ENCODE measurements at places on chromosomes 1 and 21.

DNA sequence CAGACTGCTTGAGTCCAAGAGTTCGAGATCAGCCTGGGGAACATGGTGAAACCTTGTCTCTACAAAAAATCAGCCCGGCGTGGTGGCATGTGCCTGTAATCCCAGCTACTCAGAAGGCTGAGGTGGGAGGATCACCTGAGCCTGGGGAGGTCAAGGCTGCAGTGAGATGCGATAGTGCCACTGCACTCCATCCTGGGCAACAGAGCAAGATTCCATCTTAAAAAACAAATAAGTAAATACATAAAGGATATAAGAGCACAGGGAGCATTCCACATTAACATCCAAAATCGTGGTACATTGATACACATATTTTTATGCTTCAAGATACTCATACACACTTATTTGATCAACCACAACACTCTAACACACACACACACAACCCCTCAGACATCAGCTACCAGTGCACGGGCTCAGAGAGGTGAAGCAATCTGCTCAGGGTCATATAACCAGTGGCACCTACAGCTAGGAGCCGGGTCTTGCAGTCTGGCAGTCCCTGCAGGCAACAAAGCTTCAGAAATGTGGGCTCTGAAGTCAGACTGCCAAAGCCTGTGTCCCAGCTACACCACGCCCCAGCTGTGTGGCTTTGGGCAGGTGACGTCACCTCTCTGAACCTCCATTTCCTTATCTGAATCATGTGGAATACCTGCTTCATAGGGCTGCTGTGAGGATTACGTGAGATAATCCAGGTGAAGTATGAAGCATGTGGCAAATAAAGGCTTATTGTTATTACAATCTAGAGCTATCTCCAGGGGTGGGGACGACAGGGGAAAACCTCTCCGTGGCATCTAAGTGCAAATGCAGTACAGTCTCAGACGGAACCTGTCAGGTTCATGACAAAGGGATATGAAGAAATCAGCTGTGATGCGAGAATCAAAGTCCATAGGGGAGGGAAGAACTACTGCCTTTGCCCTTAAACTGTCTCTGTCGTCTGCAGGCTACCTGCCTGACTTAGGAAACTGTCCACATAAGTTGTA is 4.8 kb upstream of the CRYBG2 start:
- DNase-seq: peak; percentile 71

DNA sequence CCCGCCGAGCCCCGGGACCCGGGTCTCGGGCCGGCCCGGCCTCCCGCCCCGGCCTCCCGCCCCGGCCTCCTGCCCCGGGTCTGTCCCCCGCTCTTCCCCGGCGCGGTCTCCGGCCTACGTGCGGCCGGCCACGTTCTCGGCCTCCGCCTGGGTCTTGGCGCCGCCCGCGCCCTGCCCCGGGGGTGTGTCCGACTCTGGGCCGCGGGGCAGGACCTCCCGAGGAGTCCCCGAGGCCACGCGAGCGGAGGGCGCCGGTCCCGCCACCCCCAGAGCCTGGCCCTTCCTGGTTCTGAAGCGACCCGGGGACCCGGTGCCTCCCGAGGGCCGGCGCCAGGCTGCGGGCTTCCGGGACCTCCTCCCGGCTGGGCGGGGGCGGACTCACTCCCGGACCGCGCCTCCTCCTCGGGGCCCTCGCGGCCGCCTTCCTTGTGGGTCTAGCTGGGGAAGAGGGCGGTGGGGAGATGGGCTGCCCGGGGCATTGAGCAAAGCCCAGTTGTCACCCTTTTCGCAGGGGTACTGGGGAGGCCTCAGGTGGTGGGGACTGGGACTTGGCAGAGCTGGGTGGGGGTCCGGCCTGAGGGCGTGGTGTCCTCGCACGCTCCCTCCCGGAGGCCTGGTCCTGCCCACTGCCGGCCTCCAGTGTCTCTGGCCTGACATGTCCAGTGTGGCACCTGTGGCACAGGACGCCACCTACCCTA is 558 bp downstream of the PFKL start:
- peak; percentile 81 for DNase-seq

GRCh38 chr21:31075848-31076247 is 37.6 kb upstream of the KRTAP19-8 start:
- no peak for DNase-seq

DNA sequence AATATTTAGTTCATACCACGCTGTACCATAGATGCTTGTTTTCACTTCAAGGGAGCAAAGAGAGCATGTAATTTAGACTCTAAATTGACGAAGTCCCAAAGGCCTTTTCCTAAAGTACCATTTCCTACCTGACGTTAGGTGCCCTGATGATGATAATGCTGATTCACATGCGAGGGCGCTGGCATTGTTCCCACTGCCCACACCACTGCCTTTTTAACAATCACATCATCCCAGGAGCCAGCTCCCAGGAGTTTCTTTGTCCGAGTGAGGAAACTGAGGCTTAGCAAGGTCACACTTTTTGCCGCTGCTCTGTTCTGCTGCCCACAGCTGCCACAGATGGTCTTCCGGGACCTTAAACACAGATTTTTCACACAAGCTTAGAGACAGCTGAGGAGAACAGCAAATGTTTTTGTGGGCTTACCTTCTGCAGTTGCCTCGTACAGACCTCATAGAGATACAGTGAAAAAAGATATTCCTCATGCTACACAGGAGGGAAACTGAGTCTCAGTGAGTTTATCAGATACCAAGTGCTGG is 69.4 kb downstream of the EVA1C start:
- DNase-seq: no peak

DNA sequence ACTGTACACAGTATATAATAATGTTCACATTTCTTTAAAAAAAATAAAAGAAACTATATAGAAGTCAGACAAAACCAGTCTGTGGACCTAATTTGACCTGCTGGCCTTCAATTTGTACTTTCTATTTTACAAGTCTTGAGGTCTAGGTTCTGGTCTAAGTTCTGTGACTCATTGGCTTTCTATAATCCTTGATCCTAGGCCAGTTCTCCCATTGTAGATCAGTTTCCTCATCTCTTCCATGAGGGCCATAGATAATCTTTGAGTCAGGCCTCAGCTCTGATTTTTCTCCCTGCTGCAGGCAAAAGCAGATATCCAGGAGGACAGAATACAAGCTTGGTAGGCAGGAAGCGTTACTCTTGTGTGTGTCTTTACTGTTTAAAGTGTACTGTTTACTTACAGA is 603.7 kb upstream of the CAMK1G start:
- DNase-seq: no peak

GRCh38 chr1:2236695-2237677 is 8.9 kb downstream of the SKI start:
- no peak for DNase-seq

- DNase-seq: no peak
Measured at GRCh38 chr1:194755241-194755994, 1569.0 kb upstream of the B3GALT2 start.

DNA sequence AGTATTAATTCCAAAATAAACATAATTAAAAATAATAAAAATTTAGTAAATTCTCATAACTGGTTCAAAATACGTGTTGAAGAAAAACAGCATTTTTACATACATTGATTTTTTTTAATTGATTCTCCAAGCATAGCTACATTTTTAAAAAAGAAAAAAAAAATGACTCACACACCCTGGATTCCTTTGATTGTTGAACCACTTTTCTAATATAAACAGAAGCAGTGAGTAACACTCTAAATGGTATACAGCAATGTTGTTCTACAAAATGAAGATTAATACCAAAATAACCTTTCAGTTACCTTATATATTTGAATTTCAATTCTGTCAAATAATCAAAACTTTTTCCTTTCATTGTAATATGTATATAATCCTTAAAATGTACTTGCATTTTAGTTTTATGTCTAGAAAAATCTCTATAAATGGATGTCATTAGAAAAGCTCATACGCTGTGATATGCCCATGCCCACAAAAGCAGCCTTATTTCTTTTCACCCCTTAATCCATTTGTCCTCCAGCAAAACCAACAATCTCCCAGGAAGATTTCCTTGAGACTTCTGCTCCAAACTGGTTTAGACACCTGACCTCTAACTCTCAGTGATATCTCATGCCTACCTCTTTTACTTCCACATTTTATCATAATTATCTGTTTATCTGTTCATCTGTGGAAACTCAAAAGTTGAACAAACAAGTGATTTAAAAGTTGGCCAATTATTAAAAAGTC is 246.4 kb upstream of the NR5A2 start:
- no peak for DNase-seq

- no peak for DNase-seq
Measured at GRCh38 chr1:101136271-101136670, 100.5 kb upstream of the S1PR1 start.

GRCh38 chr1:226690460-226690982 is 48.6 kb downstream of the ITPKB start:
- DNase-seq: no peak

DNA sequence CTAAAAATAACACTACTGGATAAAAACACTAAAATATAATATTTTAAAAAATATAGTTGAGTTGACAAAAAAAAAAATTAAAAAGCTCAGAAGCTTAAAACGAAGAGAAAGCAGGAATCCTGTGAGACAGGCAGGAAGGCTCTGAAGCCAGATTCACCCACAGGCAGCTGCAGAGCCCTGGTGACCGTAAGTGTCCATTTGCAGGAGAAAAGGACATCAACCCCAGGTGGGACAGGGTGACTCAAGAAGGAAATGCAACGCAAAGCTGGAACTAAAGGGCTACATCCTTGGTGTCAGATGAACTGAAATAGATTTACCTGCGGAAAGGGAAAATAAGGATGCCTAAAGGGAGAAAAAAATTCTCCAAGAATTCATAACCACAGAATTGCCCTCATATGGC is 46.8 kb downstream of the USP24 start:
- no peak for DNase-seq

DNA sequence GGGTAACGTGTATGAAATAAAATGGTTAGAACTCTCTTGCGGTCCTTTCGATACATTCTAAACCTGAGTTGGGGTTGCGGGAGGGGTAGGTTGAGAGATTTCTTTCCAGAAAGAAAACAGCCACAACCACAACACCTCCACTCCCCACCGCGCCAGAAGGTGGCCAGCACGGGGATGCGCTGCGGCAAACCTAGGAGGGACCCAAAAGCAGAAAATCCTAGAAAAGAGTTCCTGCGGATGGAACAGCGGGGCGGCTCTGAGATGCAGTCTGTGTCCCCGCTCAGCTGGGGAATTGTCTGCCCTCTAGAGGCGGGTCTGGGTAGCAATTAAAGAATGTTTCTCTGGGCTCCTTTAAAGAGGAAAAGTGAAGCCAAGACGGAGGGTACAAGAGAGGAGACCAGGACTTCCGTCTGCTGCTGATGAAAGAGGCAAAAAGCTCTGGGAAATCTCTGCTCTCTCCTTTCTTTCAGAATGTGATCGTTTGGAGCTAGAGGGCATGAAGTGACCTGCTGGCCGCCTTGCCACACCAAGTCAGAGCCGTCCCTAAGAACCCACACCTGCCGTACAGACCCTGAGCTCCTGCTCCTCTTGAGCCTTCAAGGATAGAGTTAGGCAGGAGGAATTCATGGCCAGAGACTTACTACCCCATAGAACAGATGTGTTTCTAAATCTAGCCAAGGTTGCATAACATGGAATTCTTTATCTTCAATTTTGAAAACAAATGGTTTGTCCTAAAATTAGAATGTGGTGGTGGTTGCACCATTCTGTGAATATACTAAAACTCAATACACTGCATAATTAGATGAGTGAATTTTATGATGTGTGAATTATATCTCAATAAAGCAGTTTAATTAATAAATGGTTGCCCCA is 46.5 kb upstream of the COA6 start:
- DNase-seq: peak; percentile 57

- DNase-seq: no peak
Measured at GRCh38 chr1:67614511-67614934, 70.5 kb upstream of the GADD45A start.

DNA sequence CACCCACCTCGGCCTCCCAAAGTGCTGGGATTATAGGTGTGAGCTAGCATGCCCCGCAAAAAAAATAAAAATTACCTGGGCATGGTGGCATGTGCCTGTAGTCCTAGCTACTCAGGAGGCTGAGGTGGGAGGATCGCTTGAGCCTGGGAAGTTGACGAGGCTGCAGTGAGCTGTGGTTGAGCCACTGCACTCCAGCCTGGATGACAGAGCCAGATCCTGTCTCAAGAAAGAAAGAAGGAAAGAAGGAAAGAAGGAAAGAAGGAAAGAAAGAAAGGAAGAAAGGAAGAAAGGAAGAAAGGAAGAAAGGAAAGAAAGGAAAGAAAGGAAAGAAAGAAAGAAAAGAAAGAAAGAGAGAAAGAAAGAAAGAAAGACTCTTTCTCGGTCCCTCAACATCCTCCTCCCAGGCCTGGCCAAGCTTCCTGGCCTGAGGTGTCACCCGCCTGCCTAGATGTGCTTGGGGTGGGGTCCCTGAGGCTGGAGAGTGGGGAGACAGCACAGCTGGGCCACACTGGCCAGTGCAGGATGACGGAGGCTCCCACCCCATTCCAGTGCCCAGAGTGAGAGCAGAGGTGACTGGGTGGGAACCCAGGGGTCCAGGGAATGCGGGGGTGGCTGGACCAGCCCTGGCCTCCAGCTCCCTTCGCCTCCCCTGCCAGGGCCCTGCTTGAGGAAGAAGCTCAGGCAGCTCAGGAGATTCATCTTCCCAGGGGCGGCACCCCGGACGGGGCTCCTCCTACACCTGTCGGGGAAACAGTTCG is 10.2 kb upstream of the GNB1 start:
- DNase-seq: no peak

All from ureter (tissue), 1 donor.